ENCODE measurements at places on chromosomes 5 and 9.

DNA sequence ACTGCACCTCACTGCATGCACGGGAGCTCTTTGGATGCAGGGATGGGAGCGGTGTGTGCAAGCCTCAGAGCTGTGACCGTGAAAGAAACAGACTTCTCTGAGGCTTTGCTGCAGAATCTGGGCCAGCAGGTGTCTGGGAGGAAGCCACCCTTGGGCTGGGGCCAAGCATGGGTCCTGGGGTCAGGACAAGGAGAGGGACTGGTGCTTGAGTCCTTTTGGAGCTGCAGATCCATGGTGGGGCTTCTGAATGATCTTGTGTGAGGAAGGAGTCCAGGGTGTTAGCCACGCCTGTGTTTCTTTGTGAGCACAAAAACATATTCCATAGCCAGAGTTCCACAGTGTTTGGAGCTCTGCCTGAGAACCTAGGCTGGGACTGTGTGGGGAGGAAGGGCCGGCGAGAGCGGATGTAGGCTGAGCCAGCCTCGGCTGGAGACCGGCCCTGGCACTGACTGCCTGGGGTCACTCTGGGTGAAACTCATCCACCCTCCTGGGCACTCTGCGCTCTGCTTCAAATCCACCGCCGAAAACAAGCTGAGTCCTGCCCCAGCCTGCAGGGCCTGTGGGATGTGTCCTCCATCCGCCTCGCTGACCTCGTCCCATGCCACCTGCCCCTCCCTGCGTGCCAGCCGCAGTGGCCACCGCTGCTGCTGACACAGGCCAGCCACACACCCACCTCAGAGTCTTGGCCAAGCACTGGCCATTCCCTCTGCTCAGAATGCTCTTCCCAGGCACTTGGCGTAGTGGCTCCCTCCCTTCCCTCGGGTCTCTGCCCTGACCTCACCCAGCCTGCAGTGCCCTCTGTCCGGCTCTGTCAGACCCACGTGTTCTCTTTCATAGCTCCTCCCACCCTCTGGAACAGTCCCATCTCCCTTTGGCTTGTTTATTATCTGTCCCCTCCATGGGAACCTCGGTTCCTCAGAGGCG is 26.7 kb downstream of the ERGIC1 start:
- no peak for DNase-seq

DNA sequence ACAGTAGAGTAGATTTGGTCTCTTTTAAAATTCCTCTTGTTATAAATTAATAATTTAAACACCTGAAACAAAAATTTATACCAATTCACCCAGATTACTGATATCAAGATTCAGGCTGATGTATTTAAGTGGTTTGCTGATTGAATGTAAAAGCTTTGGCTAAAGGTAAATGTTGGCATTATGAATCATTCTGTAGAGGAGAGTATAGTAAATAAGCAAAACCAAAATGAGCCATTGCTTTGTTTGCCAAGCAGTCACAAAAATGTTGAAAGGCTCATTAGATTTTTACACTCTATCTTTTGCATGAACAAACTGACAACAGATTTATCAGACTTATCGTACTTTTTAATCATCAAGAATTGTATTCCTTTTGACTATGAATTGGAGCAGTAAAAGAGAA is 332.6 kb downstream of the FAM170A start:
- no peak for DNase-seq

- DNase-seq, result no peak
These were observed 75.5 kb downstream of the PPP2R2B start for GRCh38 chr5:146802945-146803522.

DNA sequence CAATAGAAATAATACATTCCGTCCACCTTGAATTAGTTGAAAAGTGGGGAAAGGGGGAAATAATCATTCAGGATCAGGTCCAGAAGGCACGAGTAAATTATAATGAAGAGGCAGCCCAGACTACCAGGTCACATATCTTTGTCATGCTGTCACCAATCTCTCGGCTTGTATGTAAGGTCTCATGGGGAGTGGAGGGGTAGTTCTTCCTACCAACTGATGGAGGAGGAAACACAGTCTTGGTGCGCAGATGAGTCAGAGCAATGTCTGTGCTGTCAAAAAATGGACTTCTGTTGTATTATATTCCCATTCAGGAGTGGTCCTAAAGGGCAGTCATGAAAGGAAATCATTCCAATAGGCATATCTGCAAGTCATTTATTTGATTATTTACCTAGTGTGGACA is 164.2 kb upstream of the PTGER4 start:
- no peak for DNase-seq

DNA sequence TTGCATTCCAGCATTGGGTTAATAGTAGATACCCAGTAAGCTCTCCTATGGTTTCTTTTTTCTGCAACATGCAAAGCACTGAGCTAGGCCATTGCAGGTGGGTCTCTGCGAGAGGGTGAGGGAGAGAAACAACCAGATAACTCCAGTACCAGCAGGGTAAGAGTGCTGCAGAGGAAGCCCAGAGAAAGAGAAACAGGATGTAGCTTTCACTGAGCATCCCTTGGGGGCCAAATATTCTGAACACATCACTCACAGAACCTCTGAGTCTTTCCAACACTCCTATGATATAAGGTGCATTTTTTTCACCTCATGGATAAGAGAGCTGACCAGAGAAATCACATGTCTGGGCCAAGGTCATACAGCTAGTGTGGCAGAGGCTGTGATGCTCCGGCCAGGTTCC is 76.7 kb downstream of the TRIM32 start:
- no peak for DNase-seq

DNA sequence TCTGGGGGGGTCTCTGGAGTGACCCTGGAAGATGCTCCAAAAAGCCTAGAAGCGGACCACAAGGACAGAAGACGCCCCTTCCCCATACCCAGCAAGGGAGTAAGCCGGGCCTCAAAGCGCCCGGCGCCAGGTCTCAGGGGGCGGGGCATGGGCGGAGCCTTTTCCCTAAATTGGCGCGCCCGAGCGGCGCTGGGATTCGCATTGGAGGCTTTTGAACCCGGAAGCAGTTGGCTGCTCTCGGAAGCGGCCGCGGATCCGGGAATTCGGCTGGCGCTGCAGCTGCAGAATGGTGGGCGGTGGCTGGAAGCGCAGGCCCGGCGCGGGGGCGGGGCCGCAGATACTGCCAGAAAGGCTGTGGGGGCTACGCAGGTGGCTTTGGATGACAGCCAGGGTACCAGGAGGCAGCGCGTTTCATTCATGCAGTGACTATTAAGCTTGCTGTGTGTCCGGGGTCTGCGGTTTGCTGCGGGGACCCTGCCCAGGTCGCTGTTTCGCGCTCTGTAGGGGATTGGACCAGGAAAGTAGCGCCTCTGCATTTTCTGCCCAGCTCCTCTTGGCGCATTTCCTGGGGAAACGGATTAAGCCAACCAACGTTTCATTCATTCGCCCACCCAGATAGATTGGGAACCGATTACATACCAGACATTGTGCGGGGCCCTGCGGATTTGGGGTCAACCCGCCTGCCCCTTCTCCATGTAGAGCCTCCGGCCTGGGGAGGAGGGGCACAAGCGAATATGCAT is 83.0 kb upstream of the FREM1 start:
- peak; percentile 74 for DNase-seq

DNA sequence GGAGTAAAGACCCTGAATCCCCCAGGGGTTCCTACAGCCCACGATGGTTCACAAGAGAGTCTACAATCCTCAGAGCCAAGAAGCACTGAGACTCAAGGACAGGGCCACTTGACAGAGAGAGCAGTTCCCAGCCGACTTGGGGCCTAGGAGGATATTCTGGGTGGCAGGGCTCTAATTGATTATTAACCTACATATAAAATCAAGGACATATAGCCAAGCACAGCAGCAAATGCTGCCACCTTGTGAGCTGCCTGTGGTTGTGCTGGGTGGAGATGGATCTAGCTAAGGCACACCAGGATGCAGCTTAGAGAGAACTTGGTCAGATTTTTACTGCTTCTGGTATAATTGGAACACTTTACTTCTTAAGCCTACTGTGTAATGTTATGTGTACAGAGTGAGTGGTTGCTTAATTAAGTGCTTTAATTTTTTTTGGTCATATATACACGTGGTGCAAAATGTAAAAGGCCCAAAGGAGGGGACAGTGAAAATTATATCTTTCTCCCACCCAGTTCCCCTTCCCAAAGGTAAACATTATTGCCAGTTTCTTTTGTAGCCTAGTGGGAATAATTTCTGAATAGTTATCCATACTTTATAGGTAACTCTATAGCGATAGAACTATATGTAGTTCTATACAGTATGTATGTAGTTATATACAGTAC is 78.8 kb downstream of the F2RL2 start:
- DNase-seq, result no peak

GRCh38 chr9:128214571-128215490 is 11.7 kb downstream of the DNM1 start:
- no peak for DNase-seq

DNA sequence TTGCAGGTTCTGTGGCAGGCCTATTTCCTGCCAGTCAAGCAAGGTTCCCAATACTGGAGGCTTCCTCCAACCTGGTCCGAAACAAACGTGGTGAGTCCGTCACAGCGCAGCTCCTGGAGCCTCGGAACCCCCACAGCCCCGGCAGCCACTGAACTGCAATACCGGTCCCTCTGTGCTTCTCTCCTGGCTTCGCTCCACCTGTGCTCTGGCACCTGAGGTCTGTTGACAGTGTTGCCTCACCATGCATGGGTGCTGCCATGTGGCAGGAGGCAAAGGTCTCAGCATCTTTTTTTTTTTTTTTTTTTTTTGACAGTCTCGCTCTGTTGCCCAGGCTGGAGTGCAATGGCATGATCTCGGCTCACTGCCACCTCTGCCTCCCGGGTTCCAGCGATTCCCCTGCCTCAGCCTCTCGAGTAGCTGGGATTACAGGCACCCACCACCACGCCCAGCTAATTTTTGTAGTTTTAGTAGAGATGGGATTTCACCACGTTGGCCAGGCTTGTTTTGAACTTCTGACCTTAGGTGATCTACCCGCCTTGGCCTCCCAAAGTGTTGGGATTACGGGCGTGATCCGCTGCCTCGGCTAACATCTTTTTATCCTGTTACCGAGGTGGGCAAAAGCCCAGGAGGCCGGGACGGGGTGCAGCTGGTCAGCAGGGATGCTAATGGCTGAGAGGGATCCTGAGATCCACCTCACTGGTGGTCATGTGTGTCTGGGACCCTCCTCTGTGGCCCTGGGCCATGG is 57.1 kb upstream of the RNU6ATAC start:
- no peak for DNase-seq

Data from SHP77 (cell line).